ENCODE measurements at places on chromosomes 6 and 20.

DNA sequence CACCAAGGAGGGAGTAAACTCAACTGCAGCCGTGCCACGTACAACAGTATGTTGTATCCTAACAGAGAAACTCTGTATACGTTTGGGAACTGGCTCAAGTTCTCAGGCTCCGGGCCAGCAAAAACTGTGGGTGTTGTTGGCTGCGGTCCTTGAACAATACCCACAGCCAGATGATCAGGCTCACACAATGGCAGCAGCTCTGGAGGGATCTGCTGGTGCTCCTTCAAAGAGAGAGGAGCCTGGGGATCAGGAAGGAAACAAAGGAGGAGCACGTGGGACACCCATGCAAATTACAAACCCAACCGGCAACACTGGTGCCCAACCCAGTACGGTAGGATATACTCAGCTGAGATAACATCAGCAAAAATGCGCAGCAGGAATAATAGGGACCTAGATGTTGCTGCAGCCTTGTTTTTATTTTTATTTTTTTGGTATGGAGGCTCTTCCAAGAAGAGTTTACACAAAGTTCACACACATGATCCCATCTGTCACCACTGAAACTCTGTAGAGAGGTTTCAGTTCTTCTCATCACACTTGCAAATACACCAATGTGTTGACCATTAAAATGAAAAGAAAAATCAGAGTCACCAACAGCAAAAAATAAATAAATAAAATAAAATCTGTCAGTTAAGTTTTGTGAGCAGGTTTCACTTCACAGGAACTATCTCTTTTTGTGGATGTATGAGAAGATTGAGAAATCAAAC is 41.2 kb upstream of the PDE10A start:
- H3K27me3 ChIP-seq: no peaks in the 10 kb centered on the region
- H3K4me3 ChIP-seq: no peak overlapping the region
- H3K4me1 ChIP-seq: peaks cover 2% of the 10 kb centered on the region
- H3K36me3 ChIP-seq: no peaks in the 10 kb centered on the region
- no peak overlapping the region for H3K27ac ChIP-seq

GRCh38 chr6:15628499-15629131 is 34.2 kb downstream of the DTNBP1 start:
- peaks cover 2% of the 10 kb centered on the region for H3K4me1 ChIP-seq
- no peak for DNase-seq
- no peak overlapping the region for H3K4me3 ChIP-seq

GRCh38 chr6:26206868-26207801 is 119.9 kb downstream of the HFE start:
- DNase-seq: no peak
- H3K4me1 ChIP-seq: peaks cover 5% of the 10 kb centered on the region
- H3K4me3 ChIP-seq: no peak overlapping the region
- no peaks in the 10 kb centered on the region for H3K27me3 ChIP-seq
- no peak overlapping the region for H3K27ac ChIP-seq

- peaks cover 2% of the 10 kb centered on the region for H3K27me3 ChIP-seq
- no peak for DNase-seq
- H3K4me3 ChIP-seq: no peak overlapping the region
Measured at GRCh38 chr6:22929311-22929985, 360.1 kb downstream of the HDGFL1 start.

DNA sequence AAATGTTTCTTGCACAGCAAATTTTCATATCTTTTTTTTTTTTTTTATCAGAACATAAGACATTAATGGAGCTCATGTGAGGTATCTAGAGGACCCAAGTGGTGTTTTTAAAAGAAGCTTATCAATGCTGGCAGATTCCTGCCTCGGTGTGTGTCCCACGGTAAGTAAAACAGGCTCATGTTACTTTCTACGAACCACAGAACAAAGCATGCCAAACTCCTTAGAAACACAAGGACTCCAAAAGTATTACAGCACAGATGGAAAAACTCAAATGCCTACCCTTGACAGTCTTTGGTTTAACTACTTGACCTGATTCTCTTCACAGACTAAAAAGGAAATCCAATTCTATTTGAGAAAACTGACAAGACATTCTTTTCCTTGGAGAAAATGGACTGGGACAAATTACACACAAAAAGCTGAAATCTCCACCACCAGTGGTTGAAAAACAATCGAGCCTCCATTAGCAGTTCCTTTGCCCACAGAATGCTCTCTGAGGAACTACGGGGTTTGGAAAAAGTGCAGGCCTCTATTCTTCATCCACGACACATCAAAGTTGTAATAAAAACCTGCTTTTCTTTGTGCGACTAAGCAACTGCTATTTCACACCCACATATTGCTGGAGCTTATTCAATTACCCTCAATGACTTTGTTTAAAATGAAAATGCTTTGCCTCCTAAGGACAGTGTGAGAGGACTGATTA is 5.4 kb downstream of the METTL24 start:
- H3K4me1 ChIP-seq: peaks cover 4% of the 10 kb centered on the region
- H3K27ac ChIP-seq: no peak overlapping the region
- DNase-seq: no peak

- peaks cover 15% of the 10 kb centered on the region for H3K4me1 ChIP-seq
- H3K27me3 ChIP-seq: no peaks in the 10 kb centered on the region
- H3K27ac ChIP-seq: no peak overlapping the region
- H3K4me3 ChIP-seq: peak overlapping the region; percentile 59
Measured at GRCh38 chr6:27893836-27894807, 18.1 kb downstream of the OR2B2 start.

Data from ovary (tissue), 10 donors.